Stimulated activated CD8-positive, alpha-beta memory T cell treated with anti-CD3 and anti-CD28 coated beads, Interleukin-15, amount 100 ng/mL, for 1 hour (primary cell): ENCODE measurements at places on chromosomes 1 and 21.

DNA sequence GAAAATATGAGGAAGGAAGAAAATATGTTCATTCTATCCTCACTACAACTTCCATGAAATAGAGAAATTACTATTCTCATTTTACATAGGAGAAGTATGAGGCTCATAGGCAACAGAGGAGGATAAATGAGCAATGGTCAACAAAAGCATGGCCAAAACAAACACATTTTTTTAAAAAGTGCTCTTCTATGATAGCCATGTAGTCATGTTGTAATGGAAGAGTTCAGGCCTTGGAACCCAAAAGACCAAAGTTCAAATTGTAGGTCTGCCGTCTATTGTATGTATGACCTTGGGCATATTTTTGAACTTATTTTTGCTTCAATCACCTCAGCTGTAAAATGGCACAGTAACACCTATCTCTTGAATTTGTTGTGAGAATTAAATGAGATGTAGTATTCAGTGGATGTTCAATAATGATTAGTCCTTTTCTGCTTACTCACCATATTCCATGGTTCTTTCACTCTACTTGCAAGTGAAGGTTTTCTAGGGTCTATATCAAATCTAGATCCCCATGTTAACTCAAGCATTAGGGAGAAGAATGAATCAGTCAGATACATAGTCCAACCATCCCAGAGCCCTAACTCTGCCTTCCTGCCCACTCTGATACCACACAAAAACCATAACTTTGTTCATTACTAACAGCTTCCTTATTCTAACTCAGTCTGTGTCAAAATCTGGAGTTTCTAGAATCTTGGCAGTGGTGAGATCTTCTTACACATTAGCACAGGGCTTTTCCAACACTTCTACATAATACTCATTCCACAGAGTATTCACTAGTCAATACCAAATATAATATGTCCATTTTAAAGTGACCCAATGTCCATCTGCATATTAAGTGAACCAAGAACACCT lies 353.2 kb downstream of the PLPP3 start:
- DNase-seq: no peak

- DNase-seq: no peak
Observed at GRCh38 chr1:21762022-21762404, 20.9 kb downstream of the USP48 start.

DNA sequence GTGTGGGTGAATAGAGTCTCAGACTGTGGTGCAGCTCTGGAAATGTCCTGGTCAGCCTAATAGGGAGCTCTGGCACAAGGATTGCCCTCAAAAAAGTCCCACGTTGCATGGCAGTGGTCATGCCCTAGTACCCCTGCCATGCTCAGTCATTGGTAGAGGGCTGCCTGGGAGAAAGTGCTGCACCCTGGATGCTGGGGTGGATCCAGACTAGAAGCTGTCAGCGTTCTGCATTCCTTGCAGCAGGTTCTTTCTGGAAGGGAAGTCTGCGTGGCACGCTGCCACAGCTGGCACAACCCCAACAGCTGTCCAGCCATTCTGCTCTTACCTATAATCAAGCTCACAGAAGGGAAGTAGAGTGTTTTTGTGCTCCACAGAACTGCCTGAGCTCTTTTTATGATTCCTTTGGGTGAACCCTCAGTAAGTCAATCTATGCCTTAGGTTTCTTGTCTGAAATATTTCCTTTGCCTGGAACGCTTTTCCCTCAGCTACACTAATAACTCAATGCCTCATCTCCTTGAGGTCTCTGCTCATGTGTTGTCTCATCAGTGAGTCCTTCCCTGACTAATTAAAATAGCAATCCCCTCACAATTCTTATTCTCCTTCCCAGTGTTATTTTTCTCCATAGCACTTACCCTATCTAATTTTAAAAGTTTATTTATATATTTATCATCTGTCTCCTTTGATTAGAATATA lies 61.5 kb upstream of the JAK1 start:
- no peak for DNase-seq

GRCh38 chr1:7902478-7903085 lies 38.1 kb downstream of the TNFRSF9 start:
- DNase-seq: peak; percentile 27

DNA sequence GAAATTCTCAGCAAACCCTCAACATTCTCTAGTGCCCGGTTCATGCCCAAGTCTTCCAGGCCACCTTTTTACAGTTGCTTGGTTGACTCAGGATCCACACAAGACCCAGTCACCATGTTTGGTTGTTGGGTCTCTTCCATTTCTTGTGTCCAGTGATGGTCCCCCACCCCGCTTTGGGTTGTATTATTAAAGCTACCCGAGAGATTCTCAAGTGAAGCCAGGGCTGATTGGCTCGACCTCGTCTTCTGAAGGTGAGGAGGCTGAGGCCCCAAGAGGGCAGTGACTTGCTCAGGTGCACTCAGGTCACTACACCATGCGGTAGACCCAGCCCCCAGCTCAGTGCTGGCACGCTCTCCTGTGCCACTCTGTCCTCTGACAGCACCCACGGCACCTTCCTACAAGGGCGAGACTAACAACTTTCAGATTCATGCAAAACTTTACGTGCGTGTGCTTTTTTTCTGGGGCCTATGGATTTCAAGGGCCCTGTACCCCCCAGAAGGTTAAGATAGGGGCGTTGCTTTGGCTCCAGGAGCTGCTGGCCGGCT lies 50.3 kb downstream of the CAPN9 start:
- DNase-seq: no peak

- DNase-seq: no peak
Observed at GRCh38 chr1:172775606-172776005, 116.7 kb downstream of the FASLG start.

DNA sequence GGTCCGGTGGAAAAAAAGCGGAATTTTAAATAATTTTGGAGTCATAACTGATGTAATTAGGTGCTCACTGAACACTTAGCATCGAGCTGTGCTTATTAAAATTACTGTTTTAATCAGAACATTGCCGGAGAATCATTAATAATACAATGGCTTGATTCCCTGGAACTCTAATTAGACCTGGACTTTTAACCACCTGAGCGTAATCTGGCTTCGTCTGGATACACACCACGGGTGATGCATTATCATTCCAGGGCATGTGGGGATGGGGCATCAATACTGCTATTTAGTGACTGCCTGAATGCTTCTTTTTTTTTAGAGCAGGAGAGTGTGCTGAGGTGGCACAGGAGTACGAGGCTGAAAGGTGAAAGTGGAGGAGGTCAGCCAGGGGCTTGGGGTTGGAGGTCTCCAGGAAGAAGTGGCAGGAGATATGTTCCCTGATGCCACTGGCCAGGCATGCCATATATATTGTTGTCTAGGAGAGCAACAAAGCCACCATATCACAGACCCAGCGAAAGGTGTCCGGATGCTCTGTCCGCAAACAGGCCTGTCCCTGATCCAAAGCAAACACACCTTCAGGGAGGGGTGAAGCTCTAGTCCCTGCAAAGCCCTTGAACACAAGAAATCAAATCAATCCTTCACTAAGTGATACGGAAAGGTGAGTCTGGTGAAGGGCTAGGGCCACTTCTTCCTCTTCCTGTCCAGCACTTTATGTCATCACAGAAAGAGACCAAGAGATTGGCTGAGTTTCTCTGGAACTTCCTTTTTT lies 125.2 kb downstream of the PLXNA2 start:
- DNase-seq: no peak

DNA sequence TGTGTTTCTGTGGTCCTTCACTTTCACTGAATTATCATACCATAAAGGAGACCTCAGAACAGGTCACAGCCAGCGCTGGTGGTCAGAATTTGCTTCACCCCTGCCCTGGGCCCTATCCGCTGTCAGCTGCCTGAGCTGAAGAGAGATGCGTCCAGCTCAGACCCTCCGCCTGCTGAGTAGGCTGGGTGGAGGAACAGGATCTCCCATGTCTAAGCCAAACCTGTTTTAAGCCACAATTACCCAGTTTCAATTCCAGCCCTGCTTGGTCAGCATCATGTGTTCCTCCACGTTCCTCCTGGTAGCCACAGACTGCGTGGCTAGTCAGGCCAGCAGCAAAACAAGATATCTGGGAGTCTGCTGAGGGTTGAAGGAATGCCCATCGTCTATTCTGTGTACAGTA lies 13.5 kb upstream of the BGLAP start:
- no peak for DNase-seq

- DNase-seq: no peak
Observed at GRCh38 chr1:215890438-215890837, 323.3 kb downstream of the KCTD3 start.

DNA sequence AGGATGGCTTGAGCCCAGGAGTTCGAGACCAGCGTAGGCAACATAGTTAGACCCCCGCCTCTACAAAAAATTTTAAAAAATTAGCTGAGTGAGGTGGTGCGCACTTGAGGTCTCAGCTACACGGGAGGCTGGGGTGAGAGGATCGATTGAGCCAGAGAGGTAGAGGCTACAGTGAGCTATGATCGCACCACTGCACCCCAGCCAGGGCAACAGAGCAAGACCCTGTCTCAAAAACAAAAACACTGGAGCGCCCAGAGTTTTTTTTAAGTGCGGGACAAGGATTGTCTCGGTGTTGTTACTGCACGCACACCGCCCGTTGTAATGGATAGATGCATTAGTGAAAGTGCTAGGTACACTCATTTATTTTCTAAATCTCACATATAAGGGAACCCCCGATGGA lies 37.1 kb downstream of the PIK3CD start:
- DNase-seq: no peak

- no peak for DNase-seq
Observed at GRCh38 chr1:186983327-186983726, 154.6 kb downstream of the PLA2G4A start.

GRCh38 chr1:166705376-166706289 lies 133.6 kb upstream of the POGK start:
- DNase-seq: no peak

- no peak for DNase-seq
Observed at GRCh38 chr1:162390396-162391185, 9.1 kb downstream of the C1orf226 start.

DNA sequence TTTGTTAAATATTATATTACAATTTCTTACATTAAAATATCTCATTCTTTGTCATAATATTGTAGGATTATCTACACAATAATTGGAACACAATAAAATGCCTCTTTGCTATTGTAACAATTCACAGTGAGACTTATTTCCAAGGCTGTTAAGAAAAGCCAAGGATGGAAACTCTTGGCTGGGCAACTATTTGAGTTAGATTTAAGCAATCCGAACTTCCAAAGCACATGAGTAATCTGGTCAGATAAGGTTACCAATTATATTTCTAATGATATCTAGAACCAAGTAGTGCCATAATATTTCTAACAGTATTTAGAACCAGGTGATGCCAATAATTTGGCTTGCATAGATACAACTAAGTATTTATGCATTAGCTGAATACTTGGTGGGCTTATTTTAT lies 154.7 kb upstream of the KCNK2 start:
- DNase-seq: no peak

- no peak for DNase-seq
Observed at GRCh38 chr1:3731583-3732433, 20.4 kb upstream of the CCDC27 start.
